ENCODE measurements at places on chromosomes 6 and 20.

GRCh38 chr6:168216751-168217191, 102.8 kb downstream of the DACT2 start:
- DNase-seq, result no peak

DNA sequence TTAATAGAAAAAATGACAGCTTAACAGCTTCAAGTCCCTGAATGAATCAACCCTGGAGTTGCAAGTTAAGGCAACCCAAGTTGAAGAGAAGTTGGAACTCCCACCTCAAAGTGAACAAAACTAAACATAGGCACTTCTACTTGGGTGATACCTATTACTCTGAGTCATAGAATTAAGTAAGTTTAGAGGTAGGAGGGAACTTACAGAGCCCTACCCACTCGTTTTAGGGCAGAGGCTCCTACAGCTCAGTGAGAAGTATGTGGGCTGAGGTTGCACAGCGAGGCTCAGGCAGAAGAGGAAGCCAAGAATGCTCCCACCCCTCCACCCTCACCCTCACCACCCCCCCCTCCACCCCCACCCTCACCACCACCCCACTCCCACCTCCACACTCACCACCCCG, 42.2 kb downstream of the NFATC2 start:
- peak; percentile 46 for DNase-seq

DNA sequence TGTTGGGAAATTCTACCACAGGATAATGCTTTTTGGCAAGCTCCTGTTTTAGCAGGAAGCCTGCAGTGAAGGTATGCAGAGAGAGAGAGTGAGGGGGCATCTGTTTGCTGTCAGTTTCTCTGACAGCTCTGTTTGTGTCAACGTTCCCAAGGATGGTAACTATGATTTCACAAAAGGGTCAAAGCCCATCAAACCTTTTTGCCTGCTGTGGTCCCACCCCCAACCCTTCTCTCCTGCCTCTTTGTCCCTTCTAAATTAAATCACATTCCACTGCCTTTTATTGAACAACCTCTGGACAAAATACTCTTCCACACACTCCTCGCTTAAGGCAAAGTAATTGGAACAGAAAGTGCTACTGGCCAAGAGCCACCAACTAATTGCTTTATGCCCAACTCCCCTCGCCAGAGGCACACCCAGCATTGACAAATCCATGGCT, 128.3 kb downstream of the TSHZ2 start:
- no peak for DNase-seq

DNA sequence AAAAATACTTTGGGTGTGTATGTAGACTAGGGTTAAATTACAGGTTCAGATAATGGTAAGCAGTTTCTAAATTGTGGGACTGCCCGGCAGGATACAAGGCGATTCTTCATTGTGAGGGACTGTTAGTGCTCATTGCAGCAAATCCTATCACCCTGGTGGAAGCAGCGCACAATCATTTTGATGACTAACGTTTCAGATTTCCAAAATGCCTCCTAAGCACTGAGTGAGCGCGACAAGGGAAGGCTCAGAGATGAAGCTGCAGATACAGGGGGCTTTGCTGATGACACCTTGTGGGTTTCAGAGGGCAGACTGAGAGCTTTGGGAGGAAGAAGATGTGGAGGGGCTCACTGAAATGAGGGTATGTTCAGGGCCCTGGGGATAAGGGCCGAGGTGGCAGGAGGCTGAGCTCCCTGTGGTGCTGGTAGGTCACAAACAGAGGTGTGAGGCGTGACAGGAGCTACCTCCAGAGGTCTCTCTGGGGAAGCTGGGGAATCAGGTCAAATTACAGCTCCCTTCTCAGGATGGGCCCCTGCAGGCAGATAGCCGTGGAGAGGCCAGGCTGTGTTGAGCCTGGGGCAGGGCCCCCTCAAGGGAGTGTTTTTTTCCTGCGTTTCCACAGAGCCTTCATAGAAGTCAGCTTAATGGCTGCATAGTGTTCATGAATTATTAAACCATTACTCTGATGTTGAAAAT, 84.5 kb upstream of the FYN start:
- DNase-seq, result no peak

GRCh38 chr20:13424174-13424833, 203.2 kb downstream of the ISM1 start:
- no peak for DNase-seq

DNA sequence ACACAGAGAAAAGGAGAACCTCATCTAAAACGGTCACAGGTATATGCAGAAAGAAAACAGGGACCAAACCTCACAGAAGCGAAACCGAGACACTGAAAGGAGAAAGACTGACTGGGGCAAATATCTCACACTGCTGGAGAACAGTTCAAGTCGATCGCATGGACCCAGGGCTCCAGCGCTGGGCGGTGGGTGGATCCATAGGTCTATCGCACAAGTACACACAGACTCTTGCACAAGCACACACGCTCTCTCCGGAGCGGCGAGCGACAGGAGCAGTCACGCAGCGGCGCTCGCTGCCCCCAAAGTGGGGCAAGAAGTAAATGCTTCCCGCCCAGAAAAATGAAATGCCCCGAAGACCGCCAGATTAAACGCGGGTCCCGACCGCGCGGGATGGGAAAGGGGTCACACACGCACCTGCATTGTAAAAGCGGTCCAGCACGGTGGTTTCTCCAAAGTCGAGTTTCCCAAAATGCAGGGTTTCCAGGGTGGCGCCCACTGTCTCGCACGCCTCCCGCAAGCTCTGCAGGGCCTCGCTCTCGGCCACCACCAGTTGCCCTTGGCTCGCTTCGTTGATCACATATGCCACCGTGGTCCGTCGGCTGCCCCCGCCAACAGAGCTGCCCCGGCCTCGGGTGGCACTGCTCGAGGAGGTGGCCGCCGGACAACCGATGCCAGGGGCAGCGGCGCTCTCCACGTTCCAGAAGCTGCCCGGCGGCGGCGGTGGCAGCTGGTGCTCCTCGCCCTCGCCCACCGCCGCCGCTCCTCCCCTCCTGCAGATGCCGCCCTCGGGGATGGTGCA, 782 bp downstream of the MAP3K5 start:
- peak; percentile 34 for DNase-seq

Measured in effector CD4-positive, alpha-beta T cell (primary cell).